ENCODE measurements at places on chromosomes 12 and 14. TPM values are rescaled to one million over a fixed set of nuclear protein-coding genes. Genes with fewer than 3 reads are reported as not detected.

DNA sequence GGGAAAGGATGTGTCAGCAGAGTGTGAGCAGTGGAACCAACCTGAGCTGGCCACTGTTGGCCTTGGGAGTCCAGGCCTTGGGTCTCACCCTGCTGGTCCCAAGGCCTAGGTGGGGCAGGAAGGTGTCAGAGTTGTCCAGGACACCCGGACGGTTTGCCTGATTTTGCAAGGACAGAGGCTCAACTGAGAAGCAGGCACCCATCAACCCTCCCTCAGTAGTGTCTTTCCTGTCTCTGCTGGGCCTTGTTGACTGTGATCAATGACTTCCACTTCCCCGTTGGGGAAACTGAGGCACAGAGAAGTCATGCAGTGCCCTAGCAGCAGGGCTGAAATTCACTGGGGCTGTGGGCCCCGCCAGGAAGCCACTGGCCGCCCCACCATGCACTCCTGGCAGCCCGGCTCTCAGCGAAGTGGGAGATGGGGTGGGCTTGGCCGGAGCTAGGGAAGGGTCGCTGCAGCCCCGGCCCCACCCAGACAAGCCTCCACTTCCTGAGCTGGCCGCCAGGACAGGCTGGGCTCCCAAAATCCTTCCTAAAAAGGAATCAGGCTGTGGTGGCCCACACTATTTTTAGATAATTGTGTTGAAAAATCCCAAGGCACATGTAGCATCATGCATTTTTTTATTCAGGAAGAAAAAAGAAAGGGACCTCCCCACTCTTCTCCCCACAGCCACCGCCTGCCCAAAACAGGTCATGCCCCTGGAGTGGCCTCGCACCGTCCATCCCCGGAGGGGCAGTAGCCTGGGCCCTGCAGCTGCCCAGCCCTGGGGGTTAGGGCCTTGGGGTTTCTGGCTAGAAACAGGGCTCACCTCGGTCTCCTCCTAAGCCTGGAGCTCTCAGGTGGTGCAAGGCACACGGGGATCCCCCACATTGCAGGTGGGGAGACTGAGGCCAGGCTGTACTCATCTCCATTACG, 127.4 kb downstream of the CALM1 start:
- no peaks in the 10 kb centered on the region for H3K36me3 ChIP-seq
- H3K27ac ChIP-seq, result peak overlapping the region; percentile 44
- H3K4me1 ChIP-seq, result no peaks in the 10 kb centered on the region
- no peak for DNase-seq

The GALNT8 gene
- 3.8 TPM for total RNA-seq

The KLRB1 gene
- total RNA-seq, result 0.75 TPM

GRCh38 chr14:69260190-69260860, 367 bp downstream of the GALNT16 start:
- H3K36me3 ChIP-seq, result no peaks in the 10 kb centered on the region
- DNase-seq, result no peak
- H3K4me3 ChIP-seq, result peak overlapping the region; percentile 70
- no peaks in the 10 kb centered on the region for H3K27me3 ChIP-seq
- H3K27ac ChIP-seq, result peak overlapping the region; percentile 91

The NPAS3 gene
- 0.67 TPM for total RNA-seq

The KLRC2 gene
- total RNA-seq, result not detected

DNA sequence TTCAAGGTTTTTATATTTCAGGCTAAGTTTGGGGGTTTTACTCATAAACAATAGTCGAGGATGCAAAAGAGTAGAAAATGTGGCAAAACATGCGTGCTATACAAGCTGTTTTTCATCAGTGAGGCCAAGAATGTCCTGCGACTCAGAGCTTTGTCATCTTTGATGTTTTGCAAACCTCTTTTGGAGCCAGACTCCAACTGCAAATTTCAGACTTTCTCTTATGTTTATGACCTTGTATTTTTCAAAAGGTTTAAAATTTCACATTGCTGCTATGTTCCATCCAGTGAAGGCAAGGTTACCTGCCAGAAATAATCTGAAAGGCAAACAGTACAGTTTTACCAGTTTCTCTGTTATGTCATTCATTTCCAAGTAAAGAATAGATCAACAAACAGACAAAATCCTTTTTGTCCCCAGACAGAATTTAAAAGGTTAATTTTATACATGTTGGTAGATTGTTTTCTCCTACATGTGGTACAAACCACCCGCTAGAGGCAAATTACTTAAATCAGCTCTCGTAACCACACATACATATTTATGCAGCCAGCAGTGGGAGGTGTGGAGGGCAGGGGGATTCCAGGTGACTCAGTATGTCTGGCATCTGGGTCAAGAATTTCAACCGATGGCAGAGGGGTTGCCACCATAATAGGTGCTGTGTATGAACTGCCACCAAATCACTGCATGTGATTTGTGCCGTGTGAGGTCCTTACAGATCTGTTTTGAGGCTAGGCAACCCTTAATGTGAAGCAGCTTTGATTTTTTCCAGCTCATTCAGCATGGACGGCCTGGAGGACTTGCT, 119.8 kb upstream of the CPM start:
- H3K4me1 ChIP-seq, result no peaks in the 10 kb centered on the region
- no peak for DNase-seq
- H3K4me3 ChIP-seq, result no peak overlapping the region
- H3K27me3 ChIP-seq, result no peaks in the 10 kb centered on the region

- H3K4me1 ChIP-seq, result peaks cover 23% of the 10 kb centered on the region
- no peak for DNase-seq
- H3K36me3 ChIP-seq, result no peaks in the 10 kb centered on the region
- H3K27ac ChIP-seq, result no peak within 1 kb of the TSS
- peak within 1 kb of the TSS; percentile 20 for H3K4me3 ChIP-seq
Measured at GRCh38 chr12:118981285-118982211, at the start of gene SRRM4. TSS of gene SRRM4 (plus strand) at chr12:118981541. CDS start at chr12:118981883, 342 bp downstream.

GRCh38 chr14:96497087-96497486, 5.1 kb upstream of the PAPOLA start:
- no peaks in the 10 kb centered on the region for H3K36me3 ChIP-seq
- DNase-seq, result no peak
- no peak overlapping the region for H3K4me3 ChIP-seq

DNA sequence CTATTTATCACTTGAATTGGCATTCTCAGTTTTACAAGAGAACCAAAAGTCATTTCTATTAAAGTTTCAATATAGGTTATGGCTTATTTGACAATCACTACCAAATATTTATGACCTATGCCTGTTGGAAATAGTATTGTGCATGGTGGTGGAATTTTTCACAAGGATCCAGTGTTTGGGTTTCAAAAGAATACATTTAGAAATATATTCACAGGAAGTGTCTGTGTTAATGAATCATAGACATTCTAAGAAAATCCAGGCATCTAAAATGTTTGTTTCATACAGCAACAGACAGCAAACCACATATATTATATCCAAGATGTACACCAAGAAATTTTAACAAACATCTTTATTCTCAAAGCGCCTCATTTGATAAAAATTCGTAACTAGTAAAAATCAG, 92.7 kb downstream of the MED13L start:
- H3K4me1 ChIP-seq, result peaks cover 53% of the 10 kb centered on the region
- no peaks in the 10 kb centered on the region for H3K27me3 ChIP-seq
- DNase-seq, result no peak
- H3K36me3 ChIP-seq, result no peaks in the 10 kb centered on the region

DNA sequence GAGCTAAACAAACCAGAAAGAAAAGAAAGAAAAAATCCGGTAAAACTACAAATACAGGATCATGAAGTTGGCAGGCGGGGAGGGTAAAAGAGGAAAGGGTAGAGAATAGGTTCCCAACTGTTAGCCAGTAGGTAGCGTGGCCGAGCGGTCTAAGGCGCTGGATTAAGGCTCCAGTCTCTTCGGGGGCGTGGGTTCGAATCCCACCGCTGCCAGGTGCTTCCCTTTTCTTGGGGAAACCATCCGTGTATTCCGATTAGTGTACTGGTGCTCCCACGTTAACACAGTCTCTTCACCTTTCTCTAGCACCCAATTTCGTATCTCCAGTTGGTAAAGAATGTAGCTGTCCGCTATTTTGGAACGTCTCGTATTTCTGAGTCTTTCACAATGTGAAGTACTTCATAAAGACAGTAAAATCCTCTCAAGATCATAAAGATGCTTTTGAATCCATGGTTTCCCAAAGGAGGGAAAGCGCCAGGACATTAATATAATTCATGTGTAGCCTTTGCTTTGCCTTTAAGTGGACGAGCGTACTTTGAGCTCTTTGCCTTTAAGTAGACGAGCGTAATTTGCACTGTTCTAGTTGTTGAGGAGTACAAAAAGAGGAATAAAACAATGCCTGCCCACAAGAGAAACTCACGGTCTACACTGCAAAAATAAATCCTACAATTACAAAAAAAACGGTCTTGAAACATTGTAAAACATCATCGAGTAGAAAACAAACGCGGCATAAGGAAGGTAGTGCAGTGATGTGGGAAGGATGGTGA, 19.0 kb upstream of the RNASE12 start:
- H3K4me1 ChIP-seq, result peaks cover 22% of the 10 kb centered on the region
- peak overlapping the region; percentile 92 for H3K4me3 ChIP-seq
- peak overlapping the region; percentile 79 for H3K27ac ChIP-seq
- no peaks in the 10 kb centered on the region for H3K27me3 ChIP-seq
- no peaks in the 10 kb centered on the region for H3K36me3 ChIP-seq

- no peak overlapping the region for H3K4me3 ChIP-seq
- no peak overlapping the region for H3K27ac ChIP-seq
- no peaks in the 10 kb centered on the region for H3K36me3 ChIP-seq
- no peak for DNase-seq
Measured at GRCh38 chr12:93042684-93043083, 113.6 kb upstream of the EEA1 start.

DNA sequence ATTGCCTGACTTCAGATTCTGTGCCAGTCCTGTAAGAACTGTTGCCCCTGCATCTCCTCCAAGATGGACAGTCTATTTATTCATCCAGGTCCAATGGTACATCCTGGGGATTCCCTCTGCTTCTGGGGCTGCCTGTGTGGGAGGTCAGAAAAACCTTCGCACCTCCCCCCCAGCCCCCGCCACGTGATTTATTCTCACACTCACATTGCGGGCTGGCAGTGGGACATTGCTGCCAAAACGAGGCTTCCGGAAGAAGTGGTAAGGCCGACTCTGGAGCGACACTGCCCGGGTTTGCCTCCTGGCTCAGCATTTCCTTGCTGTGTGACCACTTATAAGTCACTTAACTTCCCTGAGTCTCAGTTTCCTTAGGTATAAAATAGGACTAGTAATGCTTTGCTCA, 5.9 kb upstream of the RTL1 start:
- H3K27ac ChIP-seq, result no peak overlapping the region
- H3K4me1 ChIP-seq, result peaks cover 4% of the 10 kb centered on the region
- peaks cover 2% of the 10 kb centered on the region for H3K27me3 ChIP-seq
- H3K4me3 ChIP-seq, result no peak overlapping the region
- no peak for DNase-seq

GRCh38 chr12:123670882-123671728, at the start of gene TCTN2:
TSS of gene TCTN2 (plus strand) at chr12:123671113. CDS start at chr12:123671241, 128 bp downstream.
- H3K4me1 ChIP-seq, result peaks cover 12% of the 10 kb centered on the region
- H3K27me3 ChIP-seq, result no peaks in the 10 kb centered on the region

The KRT2 gene
- total RNA-seq, result not detected

GRCh38 chr12:56110571-56110970, 5.9 kb upstream of the RPL41 start:
- no peak for DNase-seq
- H3K27ac ChIP-seq, result no peak overlapping the region
- H3K4me1 ChIP-seq, result no peaks in the 10 kb centered on the region
- peaks cover 70% of the 10 kb centered on the region for H3K36me3 ChIP-seq

DNA sequence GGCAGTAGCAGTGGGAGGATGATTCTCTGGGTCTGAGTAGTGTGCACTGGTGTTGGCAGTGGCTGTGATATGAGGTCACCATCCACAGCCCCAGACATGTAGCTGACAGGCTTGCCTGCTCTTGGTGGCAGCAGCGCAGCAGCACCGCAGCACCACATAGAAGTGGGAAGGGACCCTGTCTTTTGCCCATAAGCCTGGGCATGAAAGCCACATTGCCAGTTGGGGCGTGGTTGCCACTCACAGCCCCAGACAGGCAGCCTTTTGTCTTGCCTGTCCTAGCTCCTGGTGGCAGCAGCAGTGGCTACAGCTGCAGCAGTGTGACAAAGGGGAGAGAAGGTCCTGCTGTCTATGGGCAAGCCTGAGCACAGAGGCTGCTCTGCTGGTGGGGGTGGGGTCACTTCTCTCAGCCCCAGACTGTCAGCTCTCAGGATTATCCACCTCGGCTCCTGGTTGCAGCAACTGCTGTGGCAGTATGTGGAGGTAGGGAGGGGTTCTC, 71.5 kb downstream of the BRMS1L start:
- no peaks in the 10 kb centered on the region for H3K4me1 ChIP-seq
- H3K36me3 ChIP-seq, result no peaks in the 10 kb centered on the region
- no peak overlapping the region for H3K4me3 ChIP-seq
- no peak overlapping the region for H3K27ac ChIP-seq
- H3K27me3 ChIP-seq, result no peaks in the 10 kb centered on the region

- no peak for DNase-seq
- H3K27me3 ChIP-seq, result no peaks in the 10 kb centered on the region
- no peak overlapping the region for H3K4me3 ChIP-seq
- H3K27ac ChIP-seq, result no peak overlapping the region
Measured at GRCh38 chr14:59026081-59026480, 162.4 kb upstream of the DAAM1 start.

- no peak overlapping the region for H3K4me3 ChIP-seq
- peaks cover 12% of the 10 kb centered on the region for H3K36me3 ChIP-seq
- peak; percentile 91 for DNase-seq
- no peaks in the 10 kb centered on the region for H3K27me3 ChIP-seq
- H3K4me1 ChIP-seq, result peaks cover 24% of the 10 kb centered on the region
Measured at GRCh38 chr12:116717466-116718437, 20.1 kb downstream of the SPRING1 start.

The GDF3 gene
- total RNA-seq, result not detected

The DNAI7 gene
- total RNA-seq, result 1.6 TPM

DNA sequence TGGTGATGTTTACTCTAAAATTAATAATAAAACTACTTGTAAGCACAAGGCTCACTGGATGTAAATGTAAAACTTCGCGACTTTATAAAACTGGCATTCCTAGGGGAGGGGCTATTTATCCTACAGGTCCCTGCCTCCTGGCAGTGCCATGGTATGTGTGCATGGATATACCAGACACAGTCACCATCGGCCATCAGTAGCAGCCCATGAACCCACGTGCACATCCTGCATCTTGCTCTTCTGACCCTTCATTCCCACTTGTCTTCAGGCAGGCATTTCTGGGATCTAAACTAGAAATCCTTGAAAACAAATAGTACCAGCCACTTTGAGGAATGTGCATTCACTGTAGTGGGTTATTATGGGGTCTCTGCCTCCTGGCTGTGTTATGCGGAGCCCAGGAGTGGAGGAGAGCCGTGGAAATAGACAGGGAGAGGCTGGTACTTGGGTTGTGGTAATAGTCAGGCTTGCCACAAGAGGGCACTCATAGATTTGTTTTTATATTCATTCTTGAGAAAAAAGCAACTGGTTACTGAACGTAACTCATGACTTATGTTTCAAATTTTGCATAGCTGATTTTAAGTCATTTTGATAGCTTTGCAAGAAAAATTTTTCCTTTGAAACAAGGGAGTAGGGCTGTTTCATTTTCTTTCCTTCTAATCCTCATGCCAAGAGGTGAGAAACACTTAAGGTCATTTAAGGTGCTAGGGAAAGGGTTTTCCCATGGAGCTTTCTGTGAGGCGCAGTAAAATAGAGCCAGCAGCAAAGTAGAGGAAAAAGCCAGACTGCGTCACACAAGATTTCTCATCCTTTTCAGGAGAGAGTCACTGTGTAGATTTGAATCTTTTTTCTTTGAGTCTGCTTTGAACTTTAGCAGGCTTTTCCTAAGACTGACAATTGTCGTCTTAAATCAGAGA, 17.4 kb upstream of the GALNT16 start:
- no peak overlapping the region for H3K27ac ChIP-seq
- peak; percentile 76 for DNase-seq
- H3K27me3 ChIP-seq, result no peaks in the 10 kb centered on the region
- H3K4me3 ChIP-seq, result no peak overlapping the region
- peaks cover 22% of the 10 kb centered on the region for H3K36me3 ChIP-seq
- peaks cover 15% of the 10 kb centered on the region for H3K4me1 ChIP-seq

The SLC41A2 gene
- 12.0 TPM for total RNA-seq

The GPR84 gene
- total RNA-seq, result not detected
